NCI-H1417 treated with DMSO at 0.1 percent for 48 hours (cell line): ENCODE measurements at places on chromosomes 13 and 19.
A peak's percentile ranks its signal among the peaks of the same experiment; 100 is the strongest.

DNA sequence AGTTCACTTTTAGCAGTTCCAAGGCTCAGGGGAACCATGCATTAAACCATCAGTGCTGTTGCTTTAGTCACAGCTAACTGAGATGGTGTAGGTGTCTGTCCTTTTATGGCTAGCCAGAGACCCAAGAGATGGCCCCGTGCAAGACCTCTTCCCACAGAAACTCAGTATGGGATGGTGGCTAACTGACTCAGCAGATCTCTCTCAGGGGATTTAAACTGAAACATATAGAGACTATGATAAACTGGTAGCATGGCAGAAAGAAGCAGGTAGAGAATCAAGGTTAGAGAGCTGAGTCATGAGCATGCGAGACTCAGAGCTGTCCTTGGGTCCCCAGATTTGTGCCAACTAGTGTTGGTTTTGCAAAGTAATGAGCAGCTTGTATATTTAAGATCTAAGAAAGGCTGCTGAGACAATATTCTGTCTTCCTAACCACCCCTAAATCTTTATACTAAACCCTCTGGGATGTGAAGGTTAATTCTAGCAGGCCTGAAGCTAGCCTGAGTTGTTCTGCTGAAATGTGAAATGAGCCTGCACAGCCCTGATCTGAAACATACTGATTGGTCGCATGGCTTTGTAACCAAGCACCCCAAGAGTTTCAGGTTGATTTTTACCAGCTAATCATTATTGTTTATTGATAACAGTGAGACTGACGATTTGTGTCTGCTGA is 6.5 kb upstream of the SCEL start:
- no peak for DNase-seq

DNA sequence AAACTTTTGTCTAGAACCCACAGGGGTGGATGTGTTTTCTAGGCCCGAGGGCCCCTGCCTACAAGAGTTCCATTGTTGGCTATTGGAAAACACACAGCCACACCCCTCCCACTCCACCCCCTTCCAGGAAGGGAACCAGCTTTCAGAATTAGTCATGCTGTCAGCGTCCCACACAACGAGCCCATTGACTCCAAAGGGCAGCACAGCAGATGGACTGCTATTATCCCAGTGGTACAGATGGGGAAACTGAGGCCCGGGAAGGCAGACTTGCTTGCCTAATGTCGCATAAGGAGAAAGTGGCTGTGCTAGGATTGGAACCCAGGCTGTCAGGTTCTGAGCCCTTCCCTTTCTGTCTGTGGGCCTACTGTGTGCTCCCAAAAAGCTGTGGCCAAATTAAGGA is 8.1 kb upstream of the FXYD3 start:
- DNase-seq, result no peak

DNA sequence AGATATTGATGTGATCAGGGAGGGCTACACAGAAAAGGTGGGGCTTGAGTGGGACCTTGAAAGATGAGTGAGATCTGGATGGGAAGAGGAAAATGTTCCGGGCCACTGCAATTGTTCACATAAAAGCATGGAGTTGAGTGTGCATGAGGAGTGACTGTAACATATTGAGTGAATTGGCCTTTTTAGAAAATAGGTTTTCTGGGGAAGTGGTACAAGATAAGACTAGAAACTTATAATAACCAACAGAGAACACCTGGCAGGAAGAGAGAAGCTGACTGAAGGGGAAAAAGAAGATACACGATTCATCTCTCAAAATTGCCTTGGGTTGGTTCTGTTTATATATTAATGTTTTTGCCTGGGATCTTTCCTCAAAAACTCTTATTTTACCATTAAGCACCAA is 32.2 kb downstream of the SLC10A2 start:
- no peak for DNase-seq

DNA sequence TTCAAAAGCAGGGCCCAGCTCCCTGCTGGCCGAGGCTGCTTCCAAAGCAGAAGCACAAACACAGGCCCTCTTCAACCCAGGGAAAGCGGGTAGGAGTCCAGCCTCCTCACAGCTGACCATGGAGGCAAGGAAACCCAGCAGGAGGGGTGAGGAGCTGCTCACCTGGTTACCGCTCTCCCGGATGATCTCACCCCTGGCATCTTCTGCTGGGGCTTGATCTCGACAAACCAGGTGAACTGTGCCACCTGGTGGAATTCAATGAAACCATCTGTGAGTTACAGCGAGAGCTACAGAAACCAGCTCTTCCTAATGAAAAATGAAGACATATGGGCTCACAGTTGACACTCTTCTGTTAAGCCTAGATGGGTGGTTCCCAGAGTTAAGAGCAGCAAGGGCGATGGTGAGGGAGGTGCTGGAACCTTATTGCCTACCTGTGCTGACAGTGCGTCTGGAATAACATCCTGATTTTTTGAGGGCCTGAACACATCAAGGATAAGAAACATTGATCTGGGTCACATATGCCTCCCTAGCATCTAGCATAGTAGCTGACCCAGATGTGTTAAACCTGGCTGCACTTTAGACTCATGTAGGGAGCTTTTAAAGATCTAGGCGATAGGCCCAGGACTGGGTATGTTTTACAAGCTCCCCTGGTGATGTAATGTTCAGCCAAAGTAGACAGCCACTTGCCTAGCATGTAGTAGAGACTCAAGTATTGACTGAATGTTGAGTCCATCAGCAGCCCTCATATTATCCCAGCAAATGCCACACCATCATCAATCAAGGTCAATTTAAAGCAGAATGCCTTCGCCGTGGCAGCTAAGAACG is 6.1 kb downstream of the DHRS12 start:
- peak; percentile 62 for DNase-seq

DNA sequence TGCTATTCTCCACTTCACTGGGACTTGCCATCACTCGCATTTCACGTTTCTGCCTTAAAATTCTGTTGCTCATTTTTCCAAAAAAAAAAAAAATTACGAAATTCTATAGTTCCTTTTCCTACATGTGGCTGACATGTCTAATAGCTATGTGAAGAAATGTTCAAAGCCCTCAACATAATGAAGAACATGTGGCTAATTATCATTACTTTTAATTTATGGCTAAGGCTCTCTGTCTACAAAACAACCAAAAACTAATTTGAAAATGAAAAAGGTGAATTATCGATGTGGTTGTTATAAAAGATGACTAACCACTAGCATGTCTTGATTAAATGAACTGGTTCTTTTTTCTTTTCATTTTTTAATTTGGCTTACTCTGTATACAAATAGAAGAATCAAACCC is 940.0 kb downstream of the EFNB2 start:
- no peak for DNase-seq

DNA sequence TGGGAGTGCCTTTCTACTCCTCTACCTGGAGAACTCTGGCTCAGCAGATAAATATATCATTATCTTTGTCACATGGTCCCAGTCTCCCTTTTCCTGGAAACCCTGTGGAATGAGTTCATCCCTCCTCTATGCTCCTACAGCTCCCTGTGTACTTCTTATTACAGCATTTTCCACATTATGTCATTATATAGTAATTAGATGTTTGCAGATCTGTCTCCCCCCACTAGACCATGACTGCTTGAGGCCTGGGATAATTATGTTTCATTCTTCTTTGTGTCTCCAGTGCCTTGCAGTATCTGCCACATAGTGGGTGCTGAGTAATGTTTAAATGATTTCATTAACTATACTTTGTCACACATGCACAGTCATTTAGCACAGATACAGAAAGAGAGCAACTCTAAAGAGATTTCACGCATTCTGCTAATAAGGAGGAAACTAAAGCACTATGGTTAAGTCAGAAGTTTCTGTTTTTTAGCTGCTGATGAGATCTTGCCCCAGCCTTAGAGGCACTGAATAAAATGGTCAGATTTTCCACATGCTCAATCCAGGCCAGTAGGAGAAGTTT is 66.1 kb upstream of the DIAPH3 start:
- DNase-seq, result peak; percentile 62

DNA sequence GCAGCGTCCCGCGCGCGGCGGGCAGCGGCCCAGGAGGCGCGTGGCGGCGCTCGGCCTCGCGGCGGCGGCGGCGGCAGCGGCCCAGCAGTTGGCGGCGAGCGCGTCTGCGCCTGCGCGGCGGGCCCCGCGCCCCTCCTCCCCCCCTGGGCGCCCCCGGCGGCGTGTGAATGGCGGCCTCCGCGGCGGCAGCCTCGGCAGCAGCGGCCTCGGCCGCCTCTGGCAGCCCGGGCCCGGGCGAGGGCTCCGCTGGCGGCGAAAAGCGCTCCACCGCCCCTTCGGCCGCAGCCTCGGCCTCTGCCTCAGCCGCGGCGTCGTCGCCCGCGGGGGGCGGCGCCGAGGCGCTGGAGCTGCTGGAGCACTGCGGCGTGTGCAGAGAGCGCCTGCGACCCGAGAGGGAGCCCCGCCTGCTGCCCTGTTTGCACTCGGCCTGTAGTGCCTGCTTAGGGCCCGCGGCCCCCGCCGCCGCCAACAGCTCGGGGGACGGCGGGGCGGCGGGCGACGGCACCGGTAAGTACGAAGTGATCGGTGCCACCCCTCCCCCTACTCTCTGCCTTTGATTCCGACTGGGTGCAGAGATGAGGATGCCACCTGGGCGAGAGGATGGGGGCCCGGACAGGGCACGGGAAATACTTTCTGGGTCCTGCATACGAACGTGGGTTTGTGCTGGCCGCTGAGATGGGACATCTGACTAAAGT is 874 bp downstream of the TRIM28 start:
- DNase-seq, result no peak

DNA sequence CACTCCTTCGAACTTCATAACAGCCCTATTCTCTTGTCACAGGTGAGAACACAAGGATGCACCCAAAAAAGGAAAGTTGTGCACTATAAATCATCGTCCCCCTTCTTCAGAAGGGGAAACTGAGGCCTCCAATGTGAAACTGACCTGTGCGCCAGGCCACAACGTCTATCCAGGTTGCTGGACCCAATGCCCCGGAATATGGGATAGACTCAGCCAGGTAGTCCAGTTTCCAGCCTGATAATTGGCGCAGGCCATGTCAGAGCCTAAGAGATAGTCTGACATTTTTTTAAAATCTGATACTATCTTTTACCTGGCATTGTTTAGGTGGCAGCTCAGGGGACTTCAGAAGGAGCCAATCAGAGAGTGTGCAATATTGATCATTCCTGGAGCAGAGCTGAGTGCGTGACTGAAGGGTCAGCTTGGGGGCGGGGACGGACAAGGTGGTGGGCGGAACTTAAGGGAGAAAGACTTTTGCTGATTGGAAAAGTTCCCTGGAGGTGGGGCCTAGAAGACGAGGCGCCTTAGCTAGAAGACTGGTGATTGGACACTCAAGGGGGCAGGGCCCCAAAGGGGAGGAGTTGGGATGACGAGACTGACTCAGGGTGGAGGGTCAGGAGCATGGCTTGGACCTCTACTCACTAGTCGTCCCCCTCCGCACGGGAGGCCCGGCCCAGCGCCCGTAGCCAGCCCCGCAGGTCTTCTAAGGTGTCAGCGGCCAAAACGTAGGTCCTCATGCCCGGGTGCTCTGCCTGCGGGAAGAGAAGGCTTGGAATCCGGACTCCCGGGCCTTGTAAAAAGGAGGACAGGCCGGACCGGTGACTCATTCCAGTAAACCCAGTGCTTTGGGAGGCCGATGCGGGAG is 8.5 kb downstream of the PLEKHA4 start:
- no peak for DNase-seq

DNA sequence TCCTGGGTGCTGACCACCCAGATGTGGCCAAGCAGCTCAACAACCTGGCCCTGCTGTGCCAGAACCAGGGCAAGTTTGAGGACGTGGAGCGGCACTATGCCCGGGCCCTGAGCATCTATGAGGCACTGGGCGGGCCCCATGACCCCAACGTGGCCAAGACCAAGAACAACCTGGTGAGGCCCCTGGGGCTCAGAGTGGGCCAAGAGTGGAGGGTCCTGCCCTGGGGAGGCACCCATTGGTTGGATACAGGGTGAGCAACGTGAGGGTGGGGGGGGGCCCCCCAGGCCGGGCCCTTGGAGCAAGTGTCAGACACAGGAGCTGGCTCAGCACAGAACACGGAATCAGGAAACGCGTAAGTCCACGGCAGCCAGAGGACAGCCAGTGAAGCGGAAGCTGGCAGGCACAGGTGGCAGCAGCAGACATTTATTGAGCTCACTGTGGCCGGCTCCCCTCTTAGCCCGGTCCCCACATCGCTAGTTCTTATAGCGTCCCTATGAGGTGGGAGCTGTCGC is 8.9 kb downstream of the KLC3 start:
- DNase-seq, result no peak

GRCh38 chr19:47601180-47601904 is 7.6 kb upstream of the BICRA start:
- no peak for DNase-seq

- no peak for DNase-seq
Measured at GRCh38 chr13:100130092-100130491, 41.2 kb downstream of the PCCA start.

DNA sequence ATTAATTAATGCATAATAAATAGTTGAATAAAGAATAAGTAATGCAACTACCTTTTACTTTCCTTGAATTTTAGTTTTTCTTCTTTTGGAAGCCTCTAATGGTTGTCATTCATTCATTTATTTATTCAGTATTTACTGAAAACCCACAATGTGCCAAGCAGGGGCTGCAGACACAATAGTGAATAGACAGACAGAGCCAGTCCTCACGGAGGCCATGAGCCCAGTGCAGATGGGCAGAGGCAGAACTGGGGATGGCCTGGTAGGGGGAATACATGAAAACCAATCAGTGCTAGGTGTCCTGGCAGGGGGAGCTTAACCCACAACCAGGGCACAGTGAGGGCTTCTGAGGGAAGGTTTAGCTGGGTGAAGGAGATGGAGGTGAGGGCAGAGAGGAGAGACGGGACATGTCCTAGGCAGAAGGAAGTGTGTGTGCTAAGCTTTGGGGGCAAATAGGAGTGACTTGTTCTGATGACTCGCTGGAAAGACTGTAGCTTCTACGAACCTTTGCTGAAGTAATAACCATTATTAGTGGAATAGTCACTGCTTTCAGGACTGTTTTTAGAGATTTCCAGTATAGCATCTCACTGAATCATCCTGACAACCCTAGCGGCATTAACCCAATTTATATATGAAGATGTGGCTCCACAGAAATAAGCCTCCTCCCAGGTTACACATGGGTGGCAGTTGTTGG is 55.9 kb downstream of the ERCC5 start:
- no peak for DNase-seq

GRCh38 chr19:3725640-3726310 is 17.6 kb downstream of the TJP3 start:
- DNase-seq, result peak; percentile 55

- DNase-seq, result no peak
Measured at GRCh38 chr19:7383284-7383683, 34.5 kb downstream of the ARHGEF18 start.

DNA sequence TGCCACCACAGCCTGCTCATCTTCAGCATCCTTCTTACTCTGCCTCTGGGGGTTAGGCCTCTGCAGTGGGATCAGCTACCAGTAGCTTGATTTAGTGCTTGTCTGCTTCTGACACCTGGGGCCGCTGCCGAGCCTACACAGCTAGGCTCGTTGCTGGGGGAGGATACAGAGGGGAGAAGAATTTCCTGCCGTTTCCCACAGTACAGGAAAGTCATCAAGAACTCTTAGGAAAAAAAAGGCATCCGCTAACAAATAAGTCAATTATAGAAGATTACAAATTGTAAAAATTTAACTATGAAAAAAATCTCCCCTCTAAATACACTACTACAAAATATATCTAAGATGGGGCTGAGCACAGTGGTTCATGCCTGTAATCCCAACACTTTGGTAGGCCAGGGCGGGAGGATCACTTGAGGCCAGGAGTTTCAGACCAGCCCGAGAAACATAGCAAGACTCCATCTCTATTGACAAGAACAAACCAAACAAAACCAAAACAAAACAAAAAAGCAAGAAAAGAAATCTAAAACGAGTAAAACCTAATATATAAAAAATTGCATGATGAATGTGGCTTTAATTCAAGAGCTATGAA is 26.7 kb downstream of the LATS2 start:
- no peak for DNase-seq
